Naive thymus-derived CD8-positive, alpha-beta T cell (primary cell): ENCODE measurements at places on chromosomes 6 and 20.

GRCh38 chr6:12312736-12313135, 22.6 kb downstream of the EDN1 start:
- H3K4me3 ChIP-seq = no peak overlapping the region
- DNase-seq = no peak
- H3K27me3 ChIP-seq = peaks cover 6% of the 10 kb centered on the region
- peak overlapping the region; percentile 3 for H3K27ac ChIP-seq
- H3K36me3 ChIP-seq = no peaks in the 10 kb centered on the region

DNA sequence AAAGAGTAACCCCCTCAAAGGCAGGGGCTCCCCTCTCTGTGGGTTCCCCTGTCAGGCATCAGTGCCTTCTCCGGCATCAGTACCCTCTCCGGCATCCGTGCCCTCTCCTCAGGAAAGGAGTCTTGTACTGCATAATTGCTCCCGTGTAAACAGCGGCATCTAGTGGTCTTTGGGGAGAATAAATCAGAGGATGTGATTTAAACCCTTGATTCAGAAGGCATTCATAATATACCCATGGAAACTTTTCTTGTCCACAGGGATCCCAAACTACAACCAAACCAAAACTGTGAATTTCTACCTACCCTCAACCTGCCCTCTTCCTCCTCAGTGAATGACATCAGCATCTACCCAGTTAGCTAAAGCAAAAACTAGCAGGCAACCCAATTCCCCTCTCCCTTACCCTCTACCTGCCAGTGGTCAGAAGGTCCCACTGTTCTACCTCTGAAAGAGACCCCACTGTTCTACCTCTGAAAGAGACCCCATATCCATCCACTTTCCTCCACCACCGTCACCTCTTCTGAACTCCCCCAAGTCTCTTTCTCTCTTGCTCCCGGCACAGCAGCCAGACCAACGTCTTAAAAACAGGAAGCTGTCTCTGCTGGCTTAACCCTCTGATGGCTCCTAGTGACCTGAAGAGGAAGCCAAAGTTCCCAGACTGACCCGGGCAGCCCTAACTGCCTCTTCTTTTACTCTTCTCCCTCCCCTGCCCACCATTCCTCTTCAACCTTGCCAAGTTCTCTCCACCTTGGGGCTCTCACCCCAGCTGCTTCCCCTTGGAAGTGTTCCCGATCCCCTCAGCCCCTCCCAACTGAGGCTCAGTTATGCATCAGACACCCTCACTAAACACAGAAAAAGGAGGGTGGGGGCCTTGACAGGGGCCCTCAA, 27.2 kb downstream of the UBE2V1 start:
- H3K27ac ChIP-seq = peak overlapping the region; percentile 95
- peaks cover 34% of the 10 kb centered on the region for H3K4me1 ChIP-seq
- no peaks in the 10 kb centered on the region for H3K27me3 ChIP-seq
- H3K36me3 ChIP-seq = no peaks in the 10 kb centered on the region
- H3K4me3 ChIP-seq = peak overlapping the region; percentile 76

- H3K27me3 ChIP-seq = no peaks in the 10 kb centered on the region
- no peak overlapping the region for H3K27ac ChIP-seq
- H3K4me1 ChIP-seq = peaks cover 16% of the 10 kb centered on the region
- H3K4me3 ChIP-seq = no peak overlapping the region
These were observed 223.8 kb downstream of the NRN1 start for GRCh38 chr6:5782783-5783547.

DNA sequence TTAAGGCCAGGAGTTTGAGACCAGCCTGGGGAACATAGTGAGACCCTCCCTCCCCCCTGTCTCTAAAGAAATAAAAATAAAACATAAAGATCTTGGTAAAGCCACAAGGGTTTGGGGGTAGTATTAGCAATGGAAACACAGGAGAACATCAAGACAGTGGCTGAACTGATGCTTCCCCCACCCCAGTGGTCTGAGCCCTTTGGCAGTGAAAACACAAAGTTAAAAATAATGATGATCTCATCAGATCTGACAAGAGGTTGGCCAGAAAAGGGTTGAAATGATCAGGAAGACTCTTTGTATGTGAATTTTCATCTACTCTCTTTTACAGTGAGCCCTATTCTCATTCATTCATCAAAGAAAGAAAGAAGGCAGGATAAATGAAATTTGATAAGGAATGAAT, 93.7 kb downstream of the KCNB1 start:
- no peak for DNase-seq
- no peaks in the 10 kb centered on the region for H3K4me1 ChIP-seq
- H3K36me3 ChIP-seq = no peaks in the 10 kb centered on the region
- peaks cover 46% of the 10 kb centered on the region for H3K27me3 ChIP-seq

DNA sequence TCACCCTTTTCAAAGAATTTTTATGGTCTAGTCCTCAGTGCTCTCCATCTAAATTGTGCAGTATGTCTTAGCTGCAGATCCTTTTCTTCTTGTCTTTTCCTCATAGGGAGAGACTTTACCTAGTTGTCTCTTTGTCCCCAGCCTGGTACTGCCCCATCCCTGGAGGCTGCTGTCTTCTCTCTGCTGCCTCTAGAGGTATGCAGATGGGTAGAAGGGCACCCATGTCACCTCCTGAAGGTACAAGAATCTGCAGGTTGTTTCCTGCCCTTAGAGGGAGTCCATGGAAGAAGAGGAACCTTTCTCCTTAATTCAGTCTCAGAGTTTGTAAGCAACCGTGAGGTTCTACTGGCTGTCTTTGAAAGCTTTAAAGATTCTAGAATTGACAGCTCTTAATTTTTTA, 39.1 kb downstream of the MCM8 start:
- no peaks in the 10 kb centered on the region for H3K27me3 ChIP-seq
- no peaks in the 10 kb centered on the region for H3K4me1 ChIP-seq
- DNase-seq = no peak
- no peaks in the 10 kb centered on the region for H3K36me3 ChIP-seq
- H3K27ac ChIP-seq = no peak overlapping the region

DNA sequence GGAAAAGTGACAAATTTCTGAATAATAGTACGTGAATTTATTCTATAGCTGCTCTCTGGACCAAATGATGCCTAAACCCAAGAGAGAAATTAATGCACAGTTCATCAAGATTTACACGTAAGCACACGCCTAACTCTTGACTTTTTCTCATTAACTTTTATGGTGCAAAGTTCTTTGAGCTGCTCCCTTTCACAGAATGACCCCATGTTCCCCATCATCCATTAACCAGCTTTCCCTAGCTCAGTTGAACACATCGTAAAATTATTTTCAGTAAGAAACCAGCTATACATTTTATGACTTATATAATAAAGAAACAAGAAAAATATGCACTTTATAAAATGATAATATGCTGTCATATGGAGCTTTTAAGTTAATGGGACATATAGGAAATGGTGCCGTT, 54.3 kb downstream of the ID4 start:
- no peaks in the 10 kb centered on the region for H3K36me3 ChIP-seq
- H3K27me3 ChIP-seq = peaks cover 10% of the 10 kb centered on the region

DNA sequence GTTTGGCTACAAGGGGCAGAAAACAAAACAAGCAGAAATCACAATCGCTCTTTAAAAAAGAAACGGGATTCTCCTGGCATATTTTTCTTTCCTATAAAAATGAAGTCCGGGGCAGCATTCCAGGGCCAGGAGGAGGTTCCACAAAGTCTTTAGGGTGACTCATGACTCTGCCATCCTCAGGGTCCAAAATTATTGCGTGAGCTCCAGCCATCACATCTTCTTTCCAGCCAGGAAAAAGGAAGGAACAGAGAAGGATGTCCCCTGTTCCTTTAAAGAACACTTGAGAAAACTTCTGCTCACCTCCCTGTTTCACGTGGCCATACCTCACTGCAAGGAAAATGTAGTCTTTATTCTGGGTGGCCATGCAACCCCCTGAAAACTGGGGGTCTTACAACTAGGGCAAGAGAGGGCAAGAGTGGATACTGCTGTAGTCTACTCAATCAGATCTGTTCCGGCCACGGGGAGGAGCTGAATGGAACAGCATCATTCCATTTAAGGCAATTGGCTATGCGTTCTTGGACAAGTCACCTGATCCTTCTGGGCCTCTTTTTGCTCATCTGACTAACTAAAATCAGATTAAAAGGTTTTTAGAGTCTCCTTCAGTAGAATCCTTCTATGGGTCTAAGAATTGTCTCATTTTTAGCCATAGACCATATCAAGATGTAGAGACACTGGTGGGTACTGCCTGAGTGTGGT, 49.4 kb downstream of the CTCFL start:
- peaks cover 44% of the 10 kb centered on the region for H3K4me1 ChIP-seq
- no peaks in the 10 kb centered on the region for H3K27me3 ChIP-seq
- DNase-seq = no peak
- H3K4me3 ChIP-seq = no peak overlapping the region
- no peak overlapping the region for H3K27ac ChIP-seq
- no peaks in the 10 kb centered on the region for H3K36me3 ChIP-seq

GRCh38 chr6:36169023-36170007, 27.2 kb upstream of the BRPF3 start:
- no peak for DNase-seq
- no peak overlapping the region for H3K4me3 ChIP-seq
- H3K27me3 ChIP-seq = no peaks in the 10 kb centered on the region
- no peak overlapping the region for H3K27ac ChIP-seq

- no peak for DNase-seq
- no peaks in the 10 kb centered on the region for H3K36me3 ChIP-seq
- H3K27me3 ChIP-seq = no peaks in the 10 kb centered on the region
- H3K27ac ChIP-seq = no peak overlapping the region
These were observed 123.6 kb downstream of the SYCP2 start for GRCh38 chr20:59809630-59810448.

DNA sequence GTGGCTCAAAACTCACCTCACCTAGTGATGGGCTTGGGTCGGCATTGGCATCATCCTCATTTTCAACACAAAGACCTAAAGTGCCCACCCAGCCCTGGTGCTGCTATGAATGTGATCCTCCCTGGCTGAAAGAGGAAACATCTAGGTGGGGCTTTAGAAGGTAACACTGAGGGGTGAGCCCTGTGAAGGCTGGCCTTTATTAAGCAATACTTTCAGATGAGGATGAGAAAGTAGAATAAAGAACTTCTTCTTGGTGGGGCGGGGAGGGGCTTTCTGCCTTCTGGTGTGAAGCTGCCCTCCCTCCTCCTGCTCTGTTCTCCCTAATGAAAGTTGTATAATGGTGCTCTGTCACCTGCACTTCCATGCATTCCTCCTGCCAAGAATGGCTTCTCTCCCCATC, 133.0 kb upstream of the TRAF3IP2 start:
- peak overlapping the region; percentile 26 for H3K4me3 ChIP-seq
- peak overlapping the region; percentile 90 for H3K27ac ChIP-seq
- peaks cover 92% of the 10 kb centered on the region for H3K4me1 ChIP-seq

DNA sequence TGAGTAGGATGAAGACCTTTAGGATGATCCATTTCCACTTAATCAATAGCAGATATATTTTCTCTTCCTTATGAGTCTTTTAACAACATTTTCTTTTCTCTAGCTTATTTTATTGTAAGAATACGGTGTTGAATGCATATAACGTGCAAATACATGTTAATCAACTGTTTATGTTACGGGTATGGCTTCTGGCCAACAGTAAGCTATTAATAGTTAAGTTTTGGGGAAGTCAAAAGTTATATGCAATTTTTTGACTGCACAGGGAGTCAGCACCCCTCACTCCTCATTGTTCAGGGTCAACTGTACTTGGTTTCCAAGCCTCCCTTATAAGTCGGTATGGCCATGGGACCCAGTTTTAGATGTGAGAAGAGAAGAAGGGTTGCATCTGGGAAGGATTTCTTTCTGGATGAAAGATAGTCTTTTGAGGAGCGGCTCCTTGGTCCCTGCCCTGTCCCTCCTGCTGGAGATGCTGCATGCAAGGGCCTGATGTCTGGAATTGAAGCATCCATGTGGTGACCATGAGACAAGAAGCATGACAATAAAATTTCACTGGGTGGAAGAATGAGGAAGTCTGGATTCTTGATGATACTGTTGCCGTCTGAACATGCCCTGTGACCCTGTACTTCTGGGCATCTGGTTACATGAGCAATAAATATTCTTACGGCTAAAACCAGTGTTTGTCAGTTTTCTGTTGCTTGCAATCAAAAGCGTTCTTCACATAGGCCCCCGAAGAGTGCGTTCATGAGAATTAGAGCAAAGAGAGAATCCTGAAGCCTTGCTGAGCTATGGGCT, 194.7 kb upstream of the PMEPA1 start:
- H3K4me1 ChIP-seq = no peaks in the 10 kb centered on the region
- no peak for DNase-seq

- DNase-seq = no peak
- no peak overlapping the region for H3K27ac ChIP-seq
- peaks cover 10% of the 10 kb centered on the region for H3K4me1 ChIP-seq
- no peak overlapping the region for H3K4me3 ChIP-seq
- H3K27me3 ChIP-seq = no peaks in the 10 kb centered on the region
These were observed 829.3 kb upstream of the FLRT3 start for GRCh38 chr20:15166744-15167143.

DNA sequence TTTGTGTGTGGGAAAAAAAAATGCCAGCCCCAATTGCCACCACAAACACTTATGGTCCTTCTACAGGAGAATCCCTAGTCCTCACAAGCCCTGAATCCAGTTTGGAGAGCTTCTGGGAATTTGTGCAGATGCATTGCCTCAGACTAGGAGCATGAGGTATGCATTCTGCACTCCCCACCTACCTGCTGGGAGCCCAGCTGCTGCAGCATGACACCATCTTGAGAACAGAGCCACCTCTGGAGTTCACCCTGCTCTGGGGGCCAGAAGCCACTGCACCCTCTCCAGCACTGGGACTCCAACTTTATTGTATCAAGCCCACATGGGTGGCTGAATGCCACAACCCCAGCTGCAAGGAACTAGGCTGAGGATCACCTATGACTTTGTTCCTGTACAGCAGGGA, 568.5 kb upstream of the ID4 start:
- H3K4me3 ChIP-seq = no peak overlapping the region
- no peaks in the 10 kb centered on the region for H3K4me1 ChIP-seq
- H3K27me3 ChIP-seq = peaks cover 3% of the 10 kb centered on the region
- no peak overlapping the region for H3K27ac ChIP-seq
- no peaks in the 10 kb centered on the region for H3K36me3 ChIP-seq

DNA sequence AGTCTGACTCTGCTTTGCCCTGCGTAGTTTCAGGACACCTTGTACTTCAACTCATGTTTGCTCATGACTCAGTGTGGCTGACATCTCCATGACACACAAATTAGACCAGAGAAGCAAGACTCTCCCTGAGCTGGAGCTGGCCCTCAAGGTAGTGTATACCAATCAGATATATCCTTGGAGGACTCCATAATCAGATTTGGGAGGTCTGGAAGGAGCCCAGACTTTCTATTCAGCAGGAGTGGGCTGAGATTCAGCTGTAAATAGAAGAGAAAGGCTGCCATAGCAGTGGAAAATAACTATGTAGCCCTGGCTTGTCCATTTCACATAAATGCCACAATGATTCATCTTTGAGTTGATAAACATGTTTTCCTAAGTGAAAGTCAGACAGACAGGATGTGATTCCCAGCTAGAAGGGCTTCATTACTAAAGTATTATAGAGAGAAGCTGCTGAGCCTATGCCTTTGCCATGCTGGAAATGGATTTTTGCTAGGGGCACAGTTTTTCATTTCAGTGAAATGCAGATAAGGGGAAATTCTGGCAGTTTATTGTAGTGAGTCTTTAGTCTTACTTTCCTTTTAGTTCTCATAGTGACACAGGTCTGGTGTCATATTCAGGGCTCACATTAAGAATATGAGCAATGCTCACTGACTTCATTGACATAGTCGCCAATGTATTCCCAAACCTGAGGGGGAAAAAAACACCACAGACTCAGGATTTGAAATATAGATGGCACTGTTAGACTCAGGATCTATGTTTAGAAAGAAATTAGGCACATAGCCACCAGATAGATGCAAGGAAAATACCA, 95.3 kb downstream of the CLVS2 start:
- H3K27ac ChIP-seq = no peak overlapping the region
- H3K27me3 ChIP-seq = no peaks in the 10 kb centered on the region
- no peaks in the 10 kb centered on the region for H3K36me3 ChIP-seq
- H3K4me1 ChIP-seq = no peaks in the 10 kb centered on the region
- no peak for DNase-seq

- peaks cover 30% of the 10 kb centered on the region for H3K36me3 ChIP-seq
- peaks cover 33% of the 10 kb centered on the region for H3K4me1 ChIP-seq
- H3K27me3 ChIP-seq = no peaks in the 10 kb centered on the region
- DNase-seq = no peak
These were observed 6.9 kb downstream of the PSMF1 start for GRCh38 chr20:1125277-1125676.
